T-helper 22 cell (primary cell): ENCODE measurements at places on chromosomes 1 and 21.

DNA sequence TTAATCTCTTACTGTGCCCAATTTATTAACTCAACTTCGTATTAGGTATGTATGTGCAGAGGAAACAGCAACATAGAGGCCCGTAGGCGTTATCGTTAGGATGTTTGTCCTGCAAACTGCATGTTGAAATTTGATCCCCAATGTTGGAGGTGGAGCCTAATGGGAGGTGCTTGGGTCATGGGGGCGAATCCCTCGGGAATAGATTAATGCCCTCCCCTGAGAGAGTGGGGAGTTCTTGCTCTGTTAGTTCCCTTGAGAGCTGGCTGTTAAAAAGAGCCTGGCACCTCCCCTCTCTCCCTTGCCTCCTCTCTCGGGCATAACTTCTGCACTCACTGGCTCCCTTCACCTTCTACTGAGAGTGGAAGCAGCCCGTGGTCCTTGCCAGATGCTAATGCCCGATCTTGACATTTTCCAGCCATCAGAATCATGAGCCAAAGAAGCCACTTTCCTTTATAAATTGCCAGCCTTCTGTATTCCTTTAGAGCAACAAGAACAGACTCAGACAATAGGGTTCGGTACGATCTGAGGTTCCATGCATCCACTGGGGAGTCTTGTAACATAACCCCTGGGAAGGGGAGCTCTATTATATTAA lies 149.0 kb upstream of the RAB4A start:
- no peak for DNase-seq

- DNase-seq: no peak
These were observed 55.1 kb downstream of the PCBP3 start for GRCh38 chr21:45698493-45699184.

GRCh38 chr21:42616941-42617340 lies 36.5 kb upstream of the PDE9A start:
- DNase-seq: no peak

GRCh38 chr1:109932679-109933078 lies 22.0 kb downstream of the CSF1 start:
- no peak for DNase-seq

- DNase-seq: no peak
These were observed 94.0 kb upstream of the NGF start for GRCh38 chr1:115432061-115432460.

GRCh38 chr21:32046191-32046590 lies 173.4 kb downstream of the HUNK start:
- no peak for DNase-seq

GRCh38 chr1:50735443-50735842 lies 224.6 kb downstream of the FAF1 start:
- DNase-seq: no peak

DNA sequence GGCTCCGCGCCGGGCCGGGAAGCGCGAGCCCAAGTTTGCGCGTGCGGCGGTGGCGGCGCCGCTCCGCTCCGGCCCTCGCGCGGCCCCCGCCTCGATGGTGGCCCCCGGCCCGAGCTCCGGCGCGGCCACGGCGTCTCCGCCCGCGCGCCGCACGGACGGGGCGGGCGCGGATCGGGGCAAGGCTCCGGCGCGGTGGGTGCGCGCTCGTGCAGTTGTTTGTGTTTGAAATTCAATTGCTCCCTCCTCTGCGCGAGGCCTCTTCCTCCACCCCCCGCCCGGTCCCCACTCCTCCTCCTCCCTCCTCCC lies at the start of gene HDGF:
HDGF (minus strand) TSS at position 225 of the 306 bp plus-strand sequence. CDS start 246 bp downstream, outside the sequence.
- no peak for DNase-seq

DNA sequence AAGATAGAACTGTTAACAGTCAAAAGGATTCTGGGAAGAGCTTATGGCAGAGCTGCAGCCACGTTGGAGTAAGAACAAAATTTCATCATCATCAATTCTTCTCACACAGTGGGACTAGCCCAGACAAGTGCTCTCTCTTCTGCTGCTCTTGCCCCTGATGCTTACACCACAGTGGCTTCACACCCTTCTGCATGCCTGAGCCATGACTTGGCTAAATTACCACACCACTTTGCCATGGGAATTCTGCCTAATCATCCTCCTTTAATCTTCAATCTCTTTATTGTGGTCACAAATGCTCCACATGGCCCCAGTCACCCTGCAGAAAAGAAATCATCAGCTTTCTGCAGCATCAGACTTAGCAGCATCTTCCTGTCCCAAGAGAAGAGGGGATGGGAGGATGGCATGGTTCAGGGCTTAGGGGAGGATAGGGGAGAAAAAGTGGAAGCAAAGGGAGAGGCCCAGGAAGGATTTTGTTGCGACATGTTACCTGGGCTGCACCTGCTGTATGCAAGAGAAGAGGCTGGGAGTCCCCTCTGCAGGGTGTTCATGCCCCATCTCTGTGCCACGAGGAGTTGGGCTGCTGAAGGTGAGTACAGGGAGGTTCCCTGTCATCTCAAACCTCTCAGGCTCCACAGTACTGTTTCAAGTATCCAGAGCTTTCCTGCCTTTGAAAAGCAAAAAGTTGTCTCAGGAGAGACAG lies 9.0 kb upstream of the RPTN start:
- DNase-seq: no peak

DNA sequence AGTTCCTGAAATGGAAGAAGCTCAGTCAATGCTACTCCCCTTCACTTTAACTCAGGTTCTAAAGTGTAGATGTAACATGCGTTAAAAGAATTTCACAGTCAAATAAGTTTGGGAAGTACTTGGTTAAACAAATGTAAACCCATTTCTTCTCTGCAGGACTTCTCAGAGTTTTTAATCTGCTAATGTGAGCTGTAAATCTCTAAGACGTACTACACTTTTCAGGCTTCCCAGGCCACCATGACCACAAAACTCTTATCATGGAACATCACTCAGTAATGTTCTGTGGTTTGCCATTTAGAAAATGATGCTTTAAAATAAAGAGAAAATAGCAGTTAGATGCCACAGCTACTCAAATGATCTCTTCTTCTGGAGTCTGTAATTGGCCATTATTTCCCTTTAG lies 104.3 kb downstream of the HHIPL2 start:
- no peak for DNase-seq

DNA sequence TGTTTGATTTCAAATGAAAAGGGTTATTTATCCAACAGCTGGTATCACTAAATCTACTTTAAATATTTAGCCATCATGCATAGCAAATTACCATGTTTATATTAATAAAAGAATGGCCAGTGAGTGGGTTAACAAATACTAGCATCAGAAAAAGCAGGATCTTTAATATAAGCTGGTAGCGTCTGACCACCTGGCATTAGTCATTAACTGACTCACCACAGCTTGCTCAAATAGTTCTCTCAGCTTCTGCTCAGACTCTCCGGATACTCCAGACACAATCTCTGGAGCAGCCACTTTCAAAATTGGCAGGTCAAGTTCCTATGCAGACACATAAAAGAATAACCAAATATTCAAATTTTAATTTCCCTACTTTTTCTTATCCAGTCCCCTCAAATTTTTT lies 29.6 kb downstream of the NVL start:
- no peak for DNase-seq

DNA sequence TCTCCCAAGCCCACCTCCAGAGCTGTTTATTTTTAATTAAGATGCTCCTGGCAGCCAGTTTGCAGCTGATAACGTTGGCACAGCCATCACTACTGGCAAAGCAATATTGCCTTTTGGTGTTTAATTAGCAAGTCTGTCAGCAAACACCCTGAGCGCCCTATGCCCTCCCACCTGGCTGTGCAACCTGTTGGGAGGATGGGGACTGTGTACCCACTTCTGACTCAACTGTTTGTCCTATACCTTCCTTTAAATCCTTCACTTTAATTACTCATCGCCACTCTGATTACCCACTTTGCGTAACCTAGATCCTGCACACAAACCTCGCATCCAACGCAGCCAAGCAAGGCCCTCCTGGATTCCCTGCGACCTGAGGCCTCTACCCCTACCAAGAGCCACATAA lies 67.1 kb downstream of the BCAR3 start:
- no peak for DNase-seq

GRCh38 chr1:226660410-226661182 lies 78.5 kb downstream of the ITPKB start:
- DNase-seq: no peak

- DNase-seq: no peak
These were observed 287.5 kb upstream of the DAB1 start for GRCh38 chr1:57711326-57711725.

DNA sequence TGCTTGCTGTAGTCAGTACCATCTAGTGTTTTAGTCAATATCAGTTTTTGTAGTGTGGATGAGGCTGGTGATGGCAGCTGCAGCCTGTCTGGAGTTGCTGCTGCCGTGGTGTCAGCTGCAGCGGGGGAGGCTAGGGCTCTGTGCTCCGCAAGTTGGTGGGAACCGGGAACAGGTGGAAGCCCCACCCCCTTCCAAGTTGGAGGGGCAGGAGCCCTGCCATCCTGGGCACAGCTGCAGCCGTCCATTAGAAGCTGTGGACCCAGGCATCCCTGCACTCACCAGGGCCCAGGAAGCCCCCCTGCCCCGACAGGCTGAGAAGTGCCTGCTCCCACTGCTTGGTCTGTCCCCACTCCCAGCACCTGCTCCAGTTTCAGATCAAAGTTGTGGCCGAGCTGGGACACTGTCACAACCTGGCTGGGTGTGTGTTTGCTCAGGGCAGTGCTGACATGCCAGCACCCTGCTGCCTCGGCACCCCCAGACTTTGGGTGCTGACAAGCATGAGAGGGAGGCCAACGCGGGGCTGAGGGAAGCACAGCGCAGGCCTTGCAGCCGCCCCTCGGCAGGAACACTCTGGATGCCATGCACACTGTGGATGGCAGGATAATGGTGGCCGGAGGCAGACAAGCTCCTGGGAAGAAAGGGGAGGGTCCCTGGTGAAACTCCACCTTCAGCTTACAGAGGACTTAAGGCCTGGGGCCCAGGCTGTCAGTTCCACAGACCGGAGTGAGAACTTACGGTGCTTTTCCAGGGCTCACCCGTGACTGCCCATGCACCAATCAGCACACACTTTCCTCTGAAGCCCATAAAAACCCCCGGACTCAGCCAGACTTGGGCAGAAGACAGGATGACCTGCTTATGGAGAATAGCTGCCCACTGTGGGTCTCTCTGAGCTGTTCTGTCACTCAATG lies 86.9 kb downstream of the ADARB1 start:
- no peak for DNase-seq

GRCh38 chr1:233738850-233739249 lies 124.9 kb downstream of the KCNK1 start:
- no peak for DNase-seq

DNA sequence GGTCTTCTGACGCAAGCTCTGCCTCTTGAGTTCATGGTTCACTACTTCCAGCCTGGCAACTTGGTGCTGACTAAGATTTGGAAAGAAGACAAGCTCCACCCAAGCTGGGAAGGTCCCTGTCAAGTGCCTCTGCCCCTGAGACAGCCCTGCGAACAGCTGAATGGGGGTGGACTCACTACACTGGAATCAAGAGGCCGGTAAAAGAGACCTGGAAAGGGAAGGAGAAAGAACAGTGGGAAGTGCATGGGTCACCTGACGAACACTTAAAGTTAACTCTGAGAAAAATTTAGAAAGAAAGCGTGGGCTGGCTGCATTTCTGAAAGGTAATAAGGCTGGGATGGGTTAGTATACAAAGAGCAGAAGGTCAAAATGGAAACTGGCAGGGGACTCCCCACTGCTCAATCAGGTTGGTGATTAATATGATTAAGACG lies 26.1 kb upstream of the ZNF496 start:
- no peak for DNase-seq

DNA sequence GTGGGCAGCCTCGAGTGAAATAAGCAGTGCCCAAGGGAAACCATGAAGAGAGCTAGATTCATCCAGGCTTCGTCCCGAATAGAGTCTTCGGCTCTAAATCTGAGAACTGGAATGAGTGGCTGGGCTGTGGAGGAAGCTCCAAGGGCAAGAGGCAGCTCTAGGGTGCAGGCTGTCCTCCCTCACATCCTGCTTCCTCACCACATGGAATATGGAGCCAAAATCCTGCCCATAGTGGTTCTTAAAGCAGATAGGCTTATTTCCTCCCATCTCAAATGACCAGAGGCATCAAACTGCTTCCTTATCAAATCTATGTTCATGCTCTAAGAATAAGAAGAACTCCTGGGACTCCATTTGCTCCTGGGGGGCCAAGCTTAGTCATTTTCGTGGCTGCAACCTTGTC lies 2.5 kb downstream of the IL24 start:
- DNase-seq: no peak

GRCh38 chr1:161071886-161072371 lies 2.2 kb upstream of the ARHGAP30 start:
- DNase-seq: no peak

GRCh38 chr1:181640956-181641355 lies 157.6 kb downstream of the CACNA1E start:
- no peak for DNase-seq

GRCh38 chr1:41695118-41695745 lies 210.7 kb upstream of the EDN2 start:
- no peak for DNase-seq

DNA sequence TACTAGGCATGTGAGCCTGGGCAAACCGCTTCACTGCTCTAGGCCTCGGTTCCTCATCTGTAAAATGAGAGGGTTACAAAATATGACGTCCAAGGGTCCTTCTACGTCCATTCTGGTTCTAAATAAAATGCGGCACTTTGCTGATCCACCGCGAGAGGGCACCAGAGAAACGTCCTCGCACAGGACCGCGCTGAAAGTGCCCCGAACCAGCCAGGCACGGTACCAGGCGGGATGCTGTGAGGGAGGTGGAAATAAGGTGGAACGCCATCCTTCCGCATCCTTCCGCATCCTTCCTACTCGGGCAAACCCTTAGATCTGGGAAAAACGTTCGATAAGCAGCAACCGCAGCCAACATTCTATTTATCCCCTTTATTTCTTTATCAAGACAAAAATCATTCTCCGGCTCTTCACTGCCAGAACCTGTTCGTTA lies 60.3 kb upstream of the KRTAP19-8 start:
- peak; percentile 44 for DNase-seq

DNA sequence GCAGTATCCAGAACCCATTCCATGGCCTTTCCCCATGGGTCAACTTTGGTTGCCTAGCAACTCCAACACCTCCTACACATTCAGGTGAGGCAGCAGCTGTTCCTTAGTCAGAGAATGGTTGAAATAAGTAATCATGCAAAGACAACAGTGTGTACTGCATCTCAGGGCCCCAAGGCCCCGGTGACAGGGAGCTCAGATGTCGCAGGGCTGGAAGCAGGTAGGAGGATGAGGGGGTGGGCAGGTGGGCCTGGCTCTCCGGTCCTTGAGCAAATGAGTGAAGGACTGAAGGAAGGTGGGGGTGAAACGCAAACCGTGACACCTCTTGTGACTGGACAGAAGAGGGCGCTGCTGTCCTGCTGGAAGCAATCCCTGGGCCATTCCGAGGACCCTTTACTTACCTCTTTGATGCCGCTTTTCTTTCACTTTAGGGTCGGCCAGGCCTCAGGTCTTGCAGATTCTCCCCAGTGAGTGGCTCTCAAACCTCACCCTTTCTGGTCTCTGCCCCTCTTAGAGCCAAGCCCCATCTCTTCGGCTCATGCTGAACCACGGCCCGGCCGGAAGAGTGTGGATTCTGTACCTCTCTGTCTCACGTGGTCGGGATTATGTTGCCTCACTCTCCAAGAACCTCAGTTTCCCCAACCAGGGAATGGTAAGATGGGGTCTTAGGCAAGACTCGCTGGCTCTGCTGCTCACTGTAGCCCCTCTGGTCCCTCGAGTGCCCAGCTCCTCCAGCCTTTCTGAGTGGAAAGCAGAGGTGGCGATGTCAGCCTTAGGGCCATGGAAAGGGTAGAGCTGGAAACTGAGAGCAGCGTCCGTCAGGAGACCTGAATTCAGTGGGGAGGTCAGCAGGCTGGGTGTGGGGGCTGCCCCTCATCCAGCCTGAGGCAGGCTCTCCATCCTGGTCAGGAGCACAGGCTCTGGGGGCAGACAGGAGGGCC lies 5.6 kb upstream of the KCNA10 start:
- DNase-seq: no peak

- DNase-seq: no peak
These were observed 812 bp upstream of the ARF1 start for GRCh38 chr1:228081578-228082213.
